ENCODE measurements at places on chromosomes 16 and 17. TPM values are rescaled to one million over a fixed set of nuclear protein-coding genes. Genes with fewer than 3 reads are reported as not detected.

Gene CES5A
- not detected for total RNA-seq

Gene KRTAP3-1
- not detected for total RNA-seq

Gene KRT25
- total RNA-seq, result not detected

Gene PIK3R6
- total RNA-seq, result not detected

Gene UTS2R
- not detected for total RNA-seq

Gene SLFN13
- 3.9 TPM for total RNA-seq

Gene MRPL45
- total RNA-seq, result 33.9 TPM

Gene DNAH2
- total RNA-seq, result under 0.01 TPM

Gene NPIPA8
- not detected for total RNA-seq

Gene TP53TG3C
- not detected for total RNA-seq

Gene TNFRSF17
- total RNA-seq, result not detected

Gene CNTNAP1
- 16.4 TPM for total RNA-seq

Gene MRPL10
- 62.4 TPM for total RNA-seq

Gene FLII
- 248 TPM for total RNA-seq

Gene TMEM238L
- total RNA-seq, result not detected

Gene TBC1D28
- total RNA-seq, result not detected

Gene ZNF821
- total RNA-seq, result 2.1 TPM
